ENCODE measurements at places on chromosomes 2 and 18.

DNA sequence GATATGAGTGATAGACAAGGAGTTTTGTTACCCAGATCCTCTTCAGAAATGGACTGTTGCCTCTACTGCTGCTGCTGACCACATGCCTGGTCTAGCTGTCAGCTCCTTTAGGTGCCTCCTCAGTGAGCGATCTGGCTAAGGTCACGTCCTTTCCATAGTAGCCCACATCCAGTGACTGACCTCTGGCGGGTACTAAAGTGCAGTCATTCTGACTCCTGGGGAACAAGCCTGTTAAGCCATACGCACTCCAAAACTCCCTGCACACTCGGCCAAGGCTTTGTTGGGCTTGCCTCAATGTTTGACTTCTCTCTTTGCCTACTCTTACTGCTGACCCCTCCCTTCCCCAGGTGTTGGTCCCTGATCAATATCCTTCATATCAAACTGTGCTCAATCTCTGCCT is 685.2 kb downstream of the IRS1 start:
- DNase-seq = no peak

DNA sequence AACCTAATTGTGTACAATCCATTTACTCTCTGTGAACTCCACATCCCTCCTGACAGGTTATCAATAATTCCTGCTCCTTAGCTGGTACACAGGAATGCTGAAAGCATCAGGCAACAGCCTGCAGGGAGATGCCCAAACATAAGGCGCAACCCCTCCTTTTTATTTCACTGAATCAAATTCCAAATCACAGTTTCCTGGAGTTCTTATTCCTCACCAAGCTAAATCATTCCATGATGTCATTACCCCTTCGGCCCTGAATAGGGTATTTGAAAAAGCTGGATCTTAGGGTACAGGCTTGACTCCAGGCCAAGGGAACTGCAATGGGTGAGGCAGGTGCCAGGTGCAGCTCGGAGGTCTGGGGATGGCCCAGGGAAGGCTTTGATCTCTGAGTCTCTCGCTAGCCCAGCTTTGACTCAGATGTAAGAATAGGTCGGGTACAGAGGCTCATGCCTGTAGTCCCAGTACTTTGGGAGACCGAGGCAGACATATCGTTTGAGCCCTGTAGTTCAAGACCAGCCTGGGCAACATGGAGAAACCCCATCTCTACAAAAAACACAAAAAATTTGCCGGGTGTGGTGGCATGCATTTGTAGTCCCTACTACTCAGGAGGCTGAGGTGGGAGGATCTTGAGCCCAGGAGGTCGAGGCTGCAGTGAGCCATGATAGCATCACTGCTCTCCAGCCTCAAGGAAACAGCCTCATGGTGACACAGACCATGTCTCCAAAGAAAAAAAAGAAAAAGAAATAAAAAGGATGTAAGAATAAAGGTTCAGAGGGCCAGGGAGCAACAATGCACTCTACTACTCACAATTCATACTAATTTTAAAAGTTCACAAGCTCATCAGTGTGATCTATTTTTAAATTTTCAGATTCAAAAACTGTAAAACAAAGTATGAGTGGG is 6.8 kb downstream of the FHL2 start:
- DNase-seq = no peak

DNA sequence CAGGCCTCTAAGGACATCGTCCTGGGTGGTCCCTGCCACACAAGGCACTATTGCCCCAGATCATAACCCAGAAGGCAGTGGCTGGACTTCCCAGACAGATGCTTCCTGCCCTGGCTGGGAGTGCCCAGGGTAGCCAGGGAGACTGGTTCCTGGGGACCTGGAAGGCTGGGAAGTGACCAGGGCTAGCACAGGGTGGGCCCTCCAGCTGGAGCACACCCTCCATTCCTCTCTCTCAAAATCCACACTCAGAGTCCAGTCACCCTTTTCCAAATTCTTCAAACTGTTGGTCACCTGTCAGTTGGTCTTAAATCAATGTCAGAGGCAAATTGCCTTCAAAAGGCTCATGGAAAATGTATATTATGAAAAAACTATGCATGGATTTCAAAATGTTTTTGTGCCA is 11.6 kb upstream of the TUBB6 start:
- DNase-seq = no peak

DNA sequence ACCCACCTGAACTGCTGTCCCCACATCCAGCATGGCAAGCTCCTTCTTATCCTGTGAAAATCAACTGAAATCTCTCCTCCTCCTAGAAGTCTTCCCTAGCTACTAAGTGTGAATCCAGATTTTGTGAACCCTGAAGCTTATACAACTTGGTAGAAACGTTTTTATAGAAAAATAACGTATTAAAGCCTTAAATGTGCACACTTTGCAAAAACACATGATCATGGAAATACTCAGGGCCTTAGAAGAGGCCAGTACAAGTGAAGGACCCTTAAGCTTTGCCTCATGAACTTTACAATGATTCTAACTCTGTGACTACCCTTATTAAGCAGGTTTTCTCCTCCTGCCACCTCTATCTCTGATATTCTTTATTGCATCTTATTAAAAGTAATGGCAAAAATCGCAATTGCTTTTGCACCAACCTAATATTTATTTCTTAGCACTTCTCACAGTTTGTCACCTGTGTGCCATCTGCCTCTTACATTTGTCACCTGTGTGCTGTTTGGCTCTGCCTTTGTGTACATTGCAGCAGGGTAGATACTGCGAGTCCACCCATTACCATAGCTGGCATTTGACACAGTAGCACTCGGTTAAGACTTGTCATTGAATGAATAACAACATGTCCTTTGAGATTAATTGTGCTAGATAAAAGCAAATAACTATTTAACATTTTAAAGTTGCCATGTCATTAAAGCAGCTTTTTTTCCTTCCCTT is 42.2 kb downstream of the FRZB start:
- no peak for DNase-seq

- no peak for DNase-seq
Observed at GRCh38 chr2:62036761-62037250, 131.3 kb downstream of the COMMD1 start.

- DNase-seq = no peak
Observed at GRCh38 chr18:13112982-13113381, 105.6 kb upstream of the LDLRAD4 start.

DNA sequence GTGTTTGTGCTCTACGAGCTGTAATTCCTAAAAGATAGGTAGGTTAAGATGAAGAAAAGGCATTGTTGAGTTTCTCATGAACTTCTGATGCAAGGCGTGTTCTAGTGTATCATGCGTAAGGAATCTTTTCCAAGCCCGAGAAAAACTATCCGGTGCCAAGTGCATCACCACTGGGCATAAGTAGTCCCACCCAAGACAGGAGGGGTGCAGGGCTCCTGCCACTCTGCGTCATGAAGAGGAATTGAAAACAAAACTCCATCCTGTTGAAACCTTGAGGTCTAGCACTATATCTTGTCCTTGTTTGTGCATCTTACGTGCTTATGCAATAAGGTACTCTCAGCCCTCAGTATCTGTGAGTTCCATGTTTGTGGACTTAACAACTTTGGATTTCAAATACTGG is 45.7 kb downstream of the RAB31 start:
- DNase-seq = no peak

GRCh38 chr2:38713338-38713737 is 37.8 kb downstream of the SRSF7 start:
- no peak for DNase-seq

GRCh38 chr2:241112046-241112445 is 10.0 kb upstream of the MTERF4 start:
- DNase-seq = no peak

- no peak for DNase-seq
Observed at GRCh38 chr2:28356095-28356911, 36.4 kb upstream of the FOSL2 start.

GRCh38 chr2:140589273-140589672 is 1541.5 kb downstream of the LRP1B start:
- DNase-seq = no peak

GRCh38 chr2:15031745-15032240 is 399.3 kb downstream of the LRATD1 start:
- no peak for DNase-seq

- DNase-seq = no peak
Observed at GRCh38 chr18:43680096-43680495, 402.8 kb upstream of the SYT4 start.

GRCh38 chr2:179596018-179596417 is 265.4 kb downstream of the ZNF385B start:
- no peak for DNase-seq

DNA sequence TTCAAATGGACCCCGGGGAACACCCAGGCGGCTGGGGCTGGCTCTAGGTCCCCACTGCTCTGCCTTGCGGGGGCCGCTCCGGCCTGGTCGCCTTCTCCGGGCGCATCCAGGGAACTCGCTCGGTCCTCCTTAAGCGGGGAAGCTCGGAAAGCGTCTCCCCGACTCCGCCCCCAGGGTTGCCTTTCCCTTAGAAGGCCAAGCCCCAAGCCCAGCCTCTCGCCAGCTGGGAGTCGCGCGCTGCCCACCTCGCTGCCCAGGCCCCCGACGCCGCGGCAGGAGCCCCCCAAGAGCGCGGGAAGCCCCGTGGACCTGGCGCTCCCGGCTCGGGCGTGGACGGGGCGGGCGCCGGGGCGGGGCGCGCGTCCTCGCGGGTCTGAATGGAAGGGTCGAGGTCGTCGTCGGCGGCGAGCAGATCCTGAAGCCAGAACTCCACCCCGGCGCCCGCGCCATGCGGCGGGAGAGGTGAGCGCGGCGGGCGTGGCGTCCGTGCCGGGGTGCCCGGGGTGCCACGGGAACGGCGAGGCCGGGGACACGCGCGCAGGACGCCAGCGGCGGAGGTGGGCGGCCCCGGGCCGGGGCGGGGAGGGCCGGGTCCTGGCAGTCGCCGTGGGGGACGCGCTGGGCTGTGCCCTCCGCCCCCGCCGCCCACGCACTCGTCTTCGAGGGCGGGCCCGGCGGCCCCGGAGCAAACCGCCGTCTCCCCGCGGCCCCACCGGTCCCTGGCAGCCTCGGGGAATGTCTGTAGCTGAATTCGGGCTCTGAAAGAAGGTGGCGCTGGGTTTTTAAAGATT is at the start of gene BOK:
TSS of gene BOK (plus strand) at position 214 of the 791 bp plus-strand sequence. CDS start 739 bp downstream, outside the sequence.
- DNase-seq = no peak

DNA sequence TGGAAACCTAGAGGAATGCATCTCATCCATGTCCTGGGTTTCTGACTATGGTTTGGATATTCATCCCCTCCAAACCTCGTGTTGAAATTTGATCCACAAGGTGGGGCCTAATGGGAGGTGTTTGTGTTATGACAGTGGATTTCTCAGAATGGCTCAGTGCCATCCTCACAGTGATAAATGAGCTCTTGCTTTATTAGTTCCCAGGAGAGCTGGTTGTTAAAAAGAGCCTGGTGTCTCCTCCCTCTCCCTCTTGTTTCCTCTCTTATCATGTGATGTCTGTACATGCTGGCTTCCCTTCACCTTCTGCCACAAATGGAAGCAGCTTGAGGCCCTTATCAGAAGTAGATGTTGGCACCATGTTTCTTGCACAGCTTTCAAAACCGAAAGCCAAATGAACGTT is 424.3 kb downstream of the DCC start:
- no peak for DNase-seq

Data from activated CD4-positive, CD25-positive, alpha-beta regulatory T cell treated with anti-CD3 and anti-CD28 coated beads, Interleukin-2, amount 50 U/mL, for 72 hours (primary cell).